ENCODE measurements at places on chromosomes 13 and 19.

DNA sequence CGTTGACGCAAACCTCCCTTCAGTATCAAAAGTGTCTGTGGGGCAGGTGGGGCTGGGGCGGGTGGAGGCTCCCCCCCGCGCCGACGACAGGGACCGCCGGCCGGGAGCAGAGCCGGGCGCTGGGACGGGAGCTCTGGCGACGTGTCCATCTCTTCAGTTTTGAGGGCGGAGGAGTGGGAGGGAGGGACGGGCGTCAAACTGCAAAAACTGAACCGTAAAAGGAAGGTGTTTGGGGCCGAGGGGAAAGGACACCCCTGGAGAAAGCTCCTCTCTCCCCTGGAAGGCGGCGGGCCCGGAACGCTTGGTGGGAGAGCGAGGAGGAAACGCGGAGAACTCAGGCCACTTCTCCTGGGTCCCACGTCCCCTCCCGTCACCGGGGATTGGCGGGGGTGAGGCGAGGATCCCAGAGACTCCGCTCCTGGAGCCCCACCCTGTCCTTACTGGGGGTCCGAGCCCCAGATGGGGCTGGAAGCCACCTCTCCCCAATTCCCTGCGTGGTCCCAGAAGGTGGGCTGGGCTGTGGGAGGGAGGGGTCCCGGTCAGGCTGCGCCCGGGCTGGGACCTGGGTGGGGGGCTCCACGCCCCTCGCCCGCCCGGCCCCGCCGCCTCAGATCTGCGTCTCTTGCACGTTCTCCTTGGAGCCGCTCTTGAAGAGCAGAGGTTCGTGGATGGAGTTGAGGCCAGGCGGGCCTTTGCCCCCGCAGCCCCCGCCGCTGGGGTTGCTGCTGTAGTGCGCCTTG lies 3.4 kb upstream of the ASPDH start:
- H3K36me3 ChIP-seq, result no peaks in the 10 kb centered on the region
- no peaks in the 10 kb centered on the region for H3K27me3 ChIP-seq
- no peak for DNase-seq
- H3K4me3 ChIP-seq, result no peak overlapping the region
- peaks cover 2% of the 10 kb centered on the region for H3K4me1 ChIP-seq

- H3K27ac ChIP-seq, result peak overlapping the region; percentile 96
- H3K27me3 ChIP-seq, result no peaks in the 10 kb centered on the region
- H3K4me3 ChIP-seq, result peak overlapping the region; percentile 64
- H3K36me3 ChIP-seq, result no peaks in the 10 kb centered on the region
- DNase-seq, result no peak
Measured at GRCh38 chr19:58406818-58407657, 1.4 kb upstream of the ZNF584 start.

- H3K4me3 ChIP-seq, result no peak overlapping the region
- peak; percentile 53 for DNase-seq
- H3K27ac ChIP-seq, result no peak overlapping the region
- peaks cover 13% of the 10 kb centered on the region for H3K4me1 ChIP-seq
- no peaks in the 10 kb centered on the region for H3K27me3 ChIP-seq
Measured at GRCh38 chr19:18731562-18732008, 48.1 kb downstream of the CRTC1 start.

GRCh38 chr19:34732612-34733211 lies 1.3 kb upstream of the ZNF181 start:
- no peaks in the 10 kb centered on the region for H3K27me3 ChIP-seq
- H3K4me1 ChIP-seq, result peaks cover 5% of the 10 kb centered on the region
- peak; percentile 27 for DNase-seq
- H3K36me3 ChIP-seq, result peaks cover 20% of the 10 kb centered on the region
- peak overlapping the region; percentile 63 for H3K27ac ChIP-seq

DNA sequence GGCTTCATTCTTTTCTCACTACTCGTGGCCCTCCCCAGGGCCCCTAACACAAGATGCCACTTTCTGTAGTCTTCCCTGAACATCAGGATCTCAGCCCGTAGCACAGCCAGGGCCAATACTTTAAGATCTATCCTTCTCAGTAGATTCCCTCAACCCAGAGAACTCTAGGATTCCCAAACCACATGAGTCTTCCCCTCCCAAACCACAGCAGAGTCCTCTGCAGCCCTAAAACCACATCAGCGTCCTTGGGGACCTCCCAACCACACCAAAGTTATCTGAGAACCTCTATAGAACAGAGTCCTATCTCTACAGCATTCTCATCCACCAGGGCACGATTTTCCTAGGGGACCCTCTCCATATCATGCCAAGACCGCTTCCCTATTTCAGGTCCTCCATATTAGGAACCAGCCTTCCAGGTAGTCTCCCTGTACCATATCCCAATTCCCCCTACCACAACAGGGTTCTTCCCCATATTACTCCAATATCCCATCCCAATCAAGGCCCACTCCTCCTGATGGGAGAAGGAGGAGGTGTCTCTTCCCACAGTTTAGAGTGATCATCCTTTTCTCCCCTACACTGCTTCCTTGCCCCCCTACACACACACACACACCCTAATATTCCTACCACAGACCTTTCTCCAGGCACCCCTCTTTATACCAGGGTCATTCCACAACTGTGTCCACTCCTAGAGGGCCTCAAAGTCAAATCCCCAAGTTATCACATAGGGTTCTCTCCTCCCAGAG lies 1.4 kb downstream of the DYRK1B start:
- H3K4me1 ChIP-seq, result no peaks in the 10 kb centered on the region
- DNase-seq, result no peak
- H3K27ac ChIP-seq, result no peak overlapping the region

DNA sequence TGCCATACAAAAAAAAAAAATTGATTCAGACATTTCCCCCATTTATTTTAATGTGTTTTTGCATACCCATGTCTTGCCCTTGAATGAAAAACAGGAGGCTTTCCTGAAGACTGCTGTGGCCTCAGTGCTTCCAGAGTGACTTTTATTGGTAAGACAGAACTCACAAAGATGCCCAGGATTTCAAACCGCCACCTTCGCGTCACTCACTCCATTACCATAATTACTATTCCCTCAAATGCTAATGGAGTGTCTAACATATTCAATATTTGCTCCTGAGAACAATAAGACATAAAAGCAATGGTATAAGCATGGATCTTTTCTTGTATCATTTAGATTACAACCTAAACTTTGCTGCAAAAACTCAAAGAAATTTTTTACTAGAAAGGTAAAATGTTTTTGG lies 282.2 kb upstream of the SOX21 start:
- H3K27ac ChIP-seq, result no peak overlapping the region
- H3K36me3 ChIP-seq, result no peaks in the 10 kb centered on the region
- H3K4me1 ChIP-seq, result no peaks in the 10 kb centered on the region
- H3K4me3 ChIP-seq, result no peak overlapping the region
- H3K27me3 ChIP-seq, result no peaks in the 10 kb centered on the region

DNA sequence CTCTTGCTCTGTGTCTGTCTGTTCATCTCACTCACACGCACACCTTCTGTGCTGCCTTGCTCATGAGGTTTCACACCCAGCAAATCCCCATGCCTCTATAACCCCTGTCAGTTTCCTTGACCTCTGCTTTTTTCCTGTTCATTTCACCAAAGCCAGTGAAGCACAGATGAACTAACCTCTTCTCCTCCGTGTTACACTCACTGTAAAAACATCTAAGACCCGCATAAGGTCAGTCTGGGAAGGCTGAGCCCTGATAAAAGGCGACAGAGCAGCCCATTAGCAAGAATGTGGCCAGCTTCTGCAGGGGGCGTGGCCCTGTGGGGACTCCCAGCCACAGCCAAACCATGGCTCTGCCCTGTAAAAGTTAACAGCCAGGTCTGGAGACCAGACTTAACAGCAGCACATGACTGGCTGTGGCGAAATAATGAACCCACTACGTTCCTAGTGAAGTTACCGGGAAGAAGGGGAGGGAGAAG lies 42.8 kb upstream of the NPAS1 start:
- H3K4me1 ChIP-seq, result peaks cover 69% of the 10 kb centered on the region
- H3K4me3 ChIP-seq, result no peak overlapping the region
- H3K27ac ChIP-seq, result peak overlapping the region; percentile 92
- DNase-seq, result no peak
- no peaks in the 10 kb centered on the region for H3K36me3 ChIP-seq
- no peaks in the 10 kb centered on the region for H3K27me3 ChIP-seq

GRCh38 chr19:51668216-51668615 lies 21.6 kb upstream of the SIGLEC14 start:
- no peak for DNase-seq
- no peaks in the 10 kb centered on the region for H3K4me1 ChIP-seq
- no peaks in the 10 kb centered on the region for H3K27me3 ChIP-seq
- H3K36me3 ChIP-seq, result no peaks in the 10 kb centered on the region
- H3K27ac ChIP-seq, result no peak overlapping the region
- no peak overlapping the region for H3K4me3 ChIP-seq
